Left cardiac atrium (tissue), 4 donors: ENCODE measurements at places on chromosomes 16 and 17. TPM values are rescaled to one million over a fixed set of nuclear protein-coding genes. Genes with fewer than 3 reads are reported as not detected.

ODAD4 gene
- 1.0 TPM for total RNA-seq

DNA sequence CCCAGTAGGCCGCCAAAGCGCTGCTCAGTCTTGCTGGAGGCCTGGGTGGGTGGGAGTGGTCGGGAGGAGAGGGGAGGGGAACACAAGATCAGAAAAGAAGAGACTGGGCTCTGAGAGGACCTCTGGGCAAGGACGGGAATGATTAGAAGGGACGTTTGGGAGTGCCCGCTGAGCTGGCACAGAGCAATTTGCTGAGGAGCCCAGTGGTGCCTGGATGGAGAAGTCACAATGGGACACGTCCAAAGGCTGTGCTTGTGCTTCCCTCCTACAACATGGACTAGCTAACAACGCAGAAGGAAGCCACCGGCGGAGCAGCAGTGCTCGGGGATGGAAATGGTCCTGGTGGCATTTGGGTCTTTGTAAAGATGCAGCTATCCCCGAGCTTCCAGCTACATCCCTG lies 45.6 kb upstream of the CACNG4 start:
- DNase-seq = no peak

- no peak for DNase-seq
Observed at GRCh38 chr17:41510251-41511065, 5.0 kb upstream of the KRT13 start.

IL17C gene
- not detected for total RNA-seq

KCNAB3 gene
- 0.71 TPM for total RNA-seq

WSCD1 gene
- total RNA-seq = 10.1 TPM

PERCC1 gene
- total RNA-seq = not detected

DNA sequence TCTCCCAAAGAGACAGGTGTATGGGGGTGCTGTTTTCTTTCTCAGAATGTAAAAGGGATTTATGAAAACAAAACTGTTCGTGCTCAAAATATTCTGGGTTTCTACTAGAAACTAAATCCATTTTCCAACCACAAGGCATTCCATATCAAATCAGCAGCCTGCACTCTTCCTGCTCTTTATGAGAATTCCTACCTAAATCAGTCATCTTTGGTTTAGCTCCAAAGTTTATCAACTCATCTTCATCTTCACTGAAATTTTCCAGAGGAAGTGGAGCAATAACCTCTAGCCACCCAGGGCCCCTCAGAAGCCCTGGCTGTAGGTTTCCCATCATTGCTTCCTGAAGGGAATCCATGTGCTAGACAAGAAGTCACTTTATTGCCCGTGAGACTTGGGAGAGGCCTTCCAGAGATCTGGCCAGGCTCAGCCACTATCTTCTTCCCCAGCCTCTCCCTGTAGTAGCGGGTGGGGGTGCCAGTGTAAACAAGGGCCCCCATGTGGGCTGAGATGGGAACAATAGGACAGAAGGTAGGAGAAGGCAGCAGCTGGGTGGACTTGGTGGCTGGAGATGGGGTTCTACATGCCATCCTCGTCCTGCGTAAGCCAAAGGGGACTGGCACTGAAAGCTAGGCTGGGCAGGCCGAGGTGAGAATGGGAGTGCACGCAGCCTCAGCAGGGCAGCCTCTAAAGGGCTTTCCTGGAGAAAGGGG lies 22.0 kb upstream of the ALDH3A1 start:
- DNase-seq = peak; percentile 45

- DNase-seq = peak; percentile 39
Observed at GRCh38 chr16:83701494-83701893, 106.3 kb upstream of the HSBP1 start.

- DNase-seq = no peak
Observed at GRCh38 chr17:36675250-36675649, 73.9 kb downstream of the MRM1 start.

CTF1 gene
- total RNA-seq = 7.3 TPM

DNA sequence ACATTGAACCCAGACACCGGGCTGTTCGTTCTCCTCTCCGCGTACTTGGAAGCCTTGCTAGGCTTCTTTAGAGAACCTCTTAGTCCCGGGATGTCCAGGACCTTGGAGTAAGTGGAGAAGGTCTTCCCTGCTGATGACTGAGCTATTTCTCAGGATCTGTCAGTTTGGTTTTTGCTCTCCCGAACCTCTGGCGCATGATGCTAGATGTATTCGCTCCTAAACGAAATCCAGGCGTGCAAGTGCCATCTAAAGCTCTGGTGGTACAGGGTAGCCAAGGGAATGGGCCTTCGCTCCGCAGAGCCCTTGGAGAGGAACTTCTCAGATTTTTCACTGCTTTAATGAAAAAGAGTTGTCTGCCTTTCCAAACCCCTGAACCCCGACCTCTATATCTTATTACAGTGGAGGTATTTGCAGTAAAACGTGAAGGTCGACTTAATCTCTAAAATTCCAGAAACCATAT lies 547 bp downstream of the VMP1 start:
- DNase-seq = no peak

GRCh38 chr17:74697515-74697914 lies 15.2 kb downstream of the CD300LF start:
- no peak for DNase-seq

DNA sequence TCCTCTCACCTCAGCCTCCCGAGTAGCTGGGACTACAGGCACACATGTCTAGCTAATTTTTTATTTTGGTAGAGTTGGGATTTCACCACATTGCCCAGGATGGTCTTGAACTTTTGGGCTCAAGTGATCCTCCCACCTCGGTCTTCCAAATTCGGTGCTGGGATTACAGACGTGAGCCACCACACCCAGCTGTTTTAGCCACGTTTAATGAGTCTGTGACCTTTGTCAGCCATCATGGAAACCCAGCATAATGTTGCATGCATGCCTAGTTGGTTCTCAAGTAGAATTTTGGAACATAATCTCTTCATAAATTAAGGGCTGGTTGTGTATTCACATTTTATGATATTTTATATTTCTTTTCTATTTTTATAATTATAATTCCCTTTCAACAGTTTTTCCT lies 42.0 kb downstream of the GOSR1 start:
- no peak for DNase-seq

DNA sequence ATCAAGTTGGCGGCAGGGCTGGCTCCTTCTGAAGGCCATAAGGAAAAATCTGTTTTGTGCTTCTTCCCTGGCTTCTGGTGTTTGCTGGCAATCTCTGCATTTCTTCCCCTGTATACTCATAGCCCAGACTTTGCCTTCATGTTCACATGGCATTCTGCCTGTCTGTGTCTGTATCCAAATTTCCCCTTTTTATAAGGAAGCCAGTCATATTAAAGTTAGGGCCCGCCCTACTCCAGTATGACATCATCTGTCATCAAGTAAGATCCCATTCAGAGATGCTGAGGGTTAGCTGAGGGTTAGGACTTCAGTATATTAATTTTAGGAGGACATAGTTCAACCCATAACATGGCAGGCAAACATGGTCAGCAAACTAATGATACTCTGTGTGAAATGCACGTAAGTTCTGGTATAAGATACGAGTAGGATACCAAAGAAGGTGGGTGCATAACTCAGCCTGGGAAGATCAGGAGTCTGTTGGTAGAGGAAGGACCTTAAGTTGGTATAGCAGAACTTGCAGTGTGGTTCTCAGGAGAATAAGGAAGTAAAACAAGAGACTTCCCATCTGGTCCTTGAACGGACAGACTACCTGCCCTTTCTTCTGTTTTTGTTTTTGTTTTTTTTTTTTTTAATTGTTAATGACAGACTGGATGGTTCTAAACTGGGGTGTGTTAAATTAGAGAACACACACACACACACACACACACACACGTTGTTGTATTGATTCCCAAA lies 13.9 kb downstream of the MAP2K6 start:
- no peak for DNase-seq

- DNase-seq = no peak
Observed at GRCh38 chr16:24721830-24722238, 7.6 kb upstream of the TNRC6A start.

DPEP2 gene
- total RNA-seq = 1.1 TPM

GRCh38 chr16:12288537-12289174 lies 312.1 kb downstream of the SNX29 start:
- no peak for DNase-seq

ANKRD40CL gene
- not detected for total RNA-seq

SMARCE1 gene
- total RNA-seq = 68.9 TPM

- no peak for DNase-seq
Observed at GRCh38 chr16:13557418-13557817, 362.5 kb upstream of the ERCC4 start.

DNA sequence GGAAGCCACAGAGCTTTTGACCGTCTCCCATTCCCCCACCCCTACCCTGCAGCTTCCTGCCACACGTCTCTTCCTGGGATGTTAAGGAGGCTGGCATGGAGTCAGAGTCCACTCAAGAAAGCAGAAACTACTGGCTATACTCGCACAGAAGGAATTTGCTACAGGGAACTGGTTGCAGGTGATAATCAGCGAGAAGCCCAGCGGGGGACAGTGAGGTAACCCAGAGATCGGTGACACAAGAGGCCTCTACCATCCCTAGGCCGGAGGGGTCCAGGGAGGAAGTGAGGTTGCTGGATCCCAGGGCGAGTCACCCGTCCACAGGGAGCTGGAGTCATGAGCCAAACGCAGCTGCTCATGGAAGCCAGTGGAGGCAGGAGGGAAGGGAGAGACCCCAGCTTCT lies 93.7 kb downstream of the SDK2 start:
- DNase-seq = no peak

ABCA8 gene
- total RNA-seq = 72.2 TPM

- no peak for DNase-seq
Observed at GRCh38 chr16:69804297-69804696, 42.2 kb downstream of the WWP2 start.

SLFN12L gene
- total RNA-seq = 1.0 TPM

DNA sequence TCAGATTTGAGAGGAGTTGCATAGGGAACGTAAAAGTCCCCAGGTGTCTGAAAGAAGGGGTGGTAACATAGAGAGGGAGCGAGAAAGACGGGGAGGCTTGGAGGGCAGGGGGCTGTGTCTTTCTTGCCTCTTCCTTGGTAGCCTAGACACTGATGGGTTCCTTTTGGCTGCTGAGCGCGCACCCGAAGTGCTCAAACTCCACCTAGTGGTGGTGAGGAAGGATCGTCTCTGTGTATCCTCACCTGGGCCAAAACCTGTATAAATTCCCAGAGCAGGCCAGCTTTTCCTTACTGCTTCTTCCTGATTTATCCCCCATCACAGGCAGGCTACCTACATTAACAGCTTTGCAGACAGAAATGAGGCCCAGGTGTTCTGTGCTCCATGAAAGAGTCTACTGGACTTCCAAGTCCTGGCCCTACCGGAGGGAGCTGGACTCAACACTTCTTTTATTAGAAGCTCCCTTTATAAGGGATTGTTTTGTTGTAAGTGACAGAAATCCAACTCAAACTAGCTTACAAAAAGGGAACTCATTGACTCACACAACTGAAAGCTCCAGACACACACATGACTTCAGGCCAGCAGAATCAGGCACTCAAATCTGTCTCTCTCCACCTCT lies 5.5 kb upstream of the SLC25A35 start:
- DNase-seq = peak; percentile 67

DNA sequence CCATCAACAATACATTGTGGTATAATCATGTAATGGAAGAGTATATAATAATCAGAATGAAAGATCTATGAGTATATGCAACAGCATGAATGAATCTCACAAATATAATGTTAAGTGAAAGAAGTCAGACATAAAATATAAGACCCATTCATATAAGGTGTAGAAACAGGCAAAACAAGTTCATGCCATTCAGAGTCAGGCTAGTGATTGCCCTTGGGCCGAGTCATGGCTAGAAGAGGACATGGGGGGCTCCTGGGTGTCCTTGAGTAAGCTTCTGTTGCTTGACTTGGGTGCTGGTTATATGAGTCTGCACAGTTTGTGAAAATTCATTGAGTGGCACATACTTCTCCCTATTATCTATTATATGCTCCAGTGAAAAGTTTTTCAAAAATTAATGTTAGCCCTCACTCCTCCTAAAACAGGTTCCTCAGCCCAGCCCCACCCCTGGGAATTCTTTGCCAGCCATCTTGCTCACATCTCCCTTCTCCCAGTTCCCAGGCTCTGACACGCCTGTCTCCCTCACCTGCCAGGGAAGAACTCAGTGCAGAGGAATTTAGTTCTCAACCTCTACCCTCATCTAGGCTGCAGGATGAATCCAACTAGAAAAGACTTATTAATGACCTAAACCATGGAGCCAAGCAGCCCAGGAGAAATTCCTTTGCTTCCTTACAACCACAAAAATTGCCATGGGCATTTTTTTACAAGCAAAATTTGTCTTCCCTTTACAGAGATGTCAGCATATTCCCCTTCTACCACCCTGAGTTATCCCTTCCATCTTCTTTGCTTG lies 52.4 kb upstream of the NFAT5 start:
- no peak for DNase-seq

KIFC3 gene
- 37.1 TPM for total RNA-seq

GJC1 gene
- total RNA-seq = 38.5 TPM

CNGB1 gene
- not detected for total RNA-seq

DNA sequence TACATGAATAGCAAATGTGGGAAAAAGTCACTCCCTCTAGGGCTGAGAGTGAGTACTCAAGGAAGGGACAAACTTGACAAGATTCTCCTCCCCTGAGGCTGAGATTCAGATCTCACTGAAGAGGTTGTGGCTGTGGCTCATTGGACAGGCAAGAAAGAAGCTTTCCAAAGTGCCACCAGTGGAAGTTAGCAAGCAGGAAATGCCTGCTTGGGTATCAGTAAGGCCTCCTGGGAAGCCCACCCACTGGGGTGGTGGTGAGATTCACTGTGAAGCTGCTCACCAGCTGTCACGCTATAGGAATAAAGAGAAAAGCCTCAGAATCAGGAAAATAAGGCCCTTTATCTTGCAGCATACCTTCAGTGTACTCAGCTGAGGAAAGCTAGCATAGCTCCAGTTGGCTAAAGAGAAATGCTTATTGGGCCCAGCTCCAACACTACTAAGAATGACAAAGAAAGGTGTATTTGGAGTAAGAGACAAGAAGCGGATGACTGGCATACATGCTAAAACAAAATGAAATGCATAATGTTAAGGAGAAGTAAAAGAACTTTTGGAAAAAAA lies 274.4 kb upstream of the TOM1L1 start:
- DNase-seq = no peak

DNA sequence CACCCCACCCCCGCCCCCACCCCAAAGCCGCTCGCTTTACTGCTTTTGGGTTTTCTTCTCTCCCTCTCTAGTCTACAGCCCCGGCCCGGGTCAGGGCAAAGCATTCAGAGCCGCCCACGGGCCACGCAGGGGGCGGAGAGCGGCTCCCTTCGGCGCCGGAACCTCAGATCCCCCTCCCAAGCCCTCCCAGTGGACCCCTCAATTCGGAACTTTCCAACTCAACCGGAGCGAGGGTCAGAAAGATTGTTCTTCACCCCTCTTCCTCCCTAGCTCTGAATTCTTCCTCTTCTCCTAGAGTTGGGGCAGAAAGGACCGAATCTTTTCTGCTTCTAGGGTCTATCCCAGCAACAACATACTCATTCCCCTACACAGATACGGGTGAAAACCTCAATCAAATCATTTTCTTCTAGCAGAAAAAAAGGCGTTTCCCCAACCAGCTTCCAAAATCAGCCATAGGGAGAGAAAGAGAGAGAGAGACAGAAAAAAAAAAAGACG lies 1.0 kb downstream of the HOXB2 start:
- no peak for DNase-seq

- no peak for DNase-seq
Observed at GRCh38 chr17:75472119-75472518, 15.7 kb downstream of the TMEM94 start.

- no peak for DNase-seq
Observed at GRCh38 chr16:10520869-10521578, 59.4 kb downstream of the EMP2 start.

GRCh38 chr17:31541559-31541958 lies 150.1 kb downstream of the RAB11FIP4 start:
- no peak for DNase-seq

- no peak for DNase-seq
Observed at GRCh38 chr16:27678955-27679354, 129.0 kb downstream of the KATNIP start.
